ENCODE measurements at places on chromosomes 1 and 21. TPM values are rescaled to one million over a fixed set of nuclear protein-coding genes. Genes with fewer than 3 reads are reported as not detected.

RXFP4 gene
- total RNA-seq: not detected

CLEC20A gene
- total RNA-seq: not detected

PCAT6 gene
- total RNA-seq: not detected

BEND5 gene
- total RNA-seq: 1.9 TPM

ATP1A4 gene
- total RNA-seq: not detected

MAP3K7CL gene
- 0.92 TPM for total RNA-seq

WNT9A gene
- 2.7 TPM for total RNA-seq

FNDC10 gene
- total RNA-seq: 2.6 TPM

HSD3B2 gene
- not detected for total RNA-seq

TRIM67 gene
- not detected for total RNA-seq

ARHGAP30 gene
- 0.07 TPM for total RNA-seq

SERBP1 gene
- total RNA-seq: 307 TPM

CYP2J2 gene
- 4.3 TPM for total RNA-seq

SH2D2A gene
- 3.5 TPM for total RNA-seq

GPR161 gene
- 9.6 TPM for total RNA-seq

SPRR1B gene
- total RNA-seq: 0.75 TPM

C1orf52 gene
- total RNA-seq: 15.4 TPM

EFHD2 gene
- total RNA-seq: 122 TPM

RIMS3 gene
- total RNA-seq: 4.2 TPM

S100A9 gene
- 88.6 TPM for total RNA-seq

EPHA2 gene
- total RNA-seq: 112 TPM

PPM1J gene
- total RNA-seq: 7.7 TPM

CD34 gene
- not detected for total RNA-seq

LRRC40 gene
- total RNA-seq: 32.8 TPM

VWA5B1 gene
- total RNA-seq: not detected

NMNAT1 gene
- total RNA-seq: 2.2 TPM

LCE1A gene
- total RNA-seq: not detected

IER5 gene
- total RNA-seq: 20.5 TPM

PPFIA4 gene
- 11.6 TPM for total RNA-seq

HPCAL4 gene
- 0.07 TPM for total RNA-seq

AMY2B gene
- 2.9 TPM for total RNA-seq

SPATA1 gene
- 0.23 TPM for total RNA-seq

PRRX1 gene
- total RNA-seq: 0.87 TPM

CNR2 gene
- total RNA-seq: not detected

FAM89A gene
- total RNA-seq: 5.9 TPM

MROH7 gene
- total RNA-seq: not detected

C4BPB gene
- total RNA-seq: not detected

CFAP74 gene
- total RNA-seq: not detected

ARHGEF16 gene
- 36.6 TPM for total RNA-seq

FCRLA gene
- total RNA-seq: 0.35 TPM

RNU1-3 gene
- total RNA-seq: under 0.01 TPM

GPA33 gene
- not detected for total RNA-seq

HES5 gene
- not detected for total RNA-seq

DSCAM gene
- total RNA-seq: 0.06 TPM

MECR gene
- total RNA-seq: 38.8 TPM

SELP gene
- not detected for total RNA-seq

TMEM125 gene
- 7.0 TPM for total RNA-seq

IVL gene
- 0.35 TPM for total RNA-seq

RASAL2 gene
- 10.1 TPM for total RNA-seq

LCA5L gene
- 0.65 TPM for total RNA-seq

CHODL gene
- total RNA-seq: 0.14 TPM

COL11A1 gene
- total RNA-seq: 3.3 TPM

MORC3 gene
- 16.5 TPM for total RNA-seq

S100A14 gene
- total RNA-seq: 11.2 TPM

SHCBP1L gene
- 0.17 TPM for total RNA-seq

ACOT11 gene
- total RNA-seq: 1.3 TPM

POLR3GL gene
- 16.1 TPM for total RNA-seq

PRDM2 gene
- 12.5 TPM for total RNA-seq
